Cardiac fibroblast (primary cell): ENCODE measurements at places on chromosomes 4 and X.

DNA sequence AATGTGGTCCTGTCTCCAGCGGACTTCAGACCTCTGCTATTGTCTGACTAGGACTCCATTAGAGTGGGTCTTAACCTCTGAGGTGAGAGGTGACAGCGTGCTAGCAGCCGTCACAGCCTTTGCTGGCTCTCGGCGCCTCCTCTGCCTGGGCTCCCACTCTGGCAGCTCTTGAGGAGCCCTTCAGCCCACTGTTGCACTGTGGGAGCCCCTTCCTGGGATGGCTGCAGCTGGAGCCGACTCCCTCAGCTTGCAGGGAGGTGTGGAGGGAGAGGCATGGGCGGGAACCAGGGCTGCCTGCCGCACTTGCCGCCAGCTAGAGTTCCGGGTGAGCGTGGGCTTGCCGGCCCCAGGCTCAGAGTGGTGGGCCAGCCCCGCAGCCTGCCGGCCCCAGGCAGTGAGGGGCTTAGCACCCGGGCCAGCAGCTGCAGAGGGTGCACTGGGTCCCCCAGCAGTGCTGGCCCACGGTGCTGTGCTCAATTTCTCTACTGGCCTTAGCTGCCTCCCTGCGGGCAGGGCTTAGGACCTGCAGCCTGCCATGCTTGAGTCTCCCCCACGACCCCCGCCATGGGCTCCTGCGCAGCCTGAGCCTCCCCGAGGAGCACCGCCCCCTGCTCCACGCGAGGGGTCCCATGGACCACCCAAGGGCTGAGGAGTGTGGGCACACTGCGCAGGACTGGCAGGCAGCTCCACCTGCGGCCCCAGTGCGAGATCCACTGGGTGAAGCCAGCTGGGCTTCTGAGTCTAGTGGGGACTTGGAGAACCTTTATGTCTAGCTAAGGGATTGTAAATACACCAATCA lies 163.4 kb upstream of the ITM2A start:
- DNase-seq = no peak

DNA sequence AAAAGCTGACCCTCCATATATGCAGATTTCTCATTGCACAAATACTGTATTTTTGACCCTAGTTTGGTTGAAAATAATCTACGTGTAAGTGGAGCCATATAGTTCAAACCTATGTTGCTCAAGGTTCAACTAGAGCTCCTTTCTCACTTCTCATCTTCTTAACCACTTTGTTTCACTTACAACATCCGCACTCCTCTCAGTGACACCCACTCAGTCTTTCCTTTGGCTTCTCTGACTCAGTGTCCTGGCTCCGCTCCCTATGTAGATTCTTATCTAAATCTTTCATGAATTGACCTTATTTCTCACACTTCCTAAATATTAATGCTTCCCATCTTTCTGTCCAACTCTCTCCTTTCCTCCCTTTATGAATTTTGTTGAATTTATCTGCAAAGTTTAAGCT lies 32.9 kb upstream of the DKK2 start:
- peak; percentile 62 for DNase-seq

GRCh38 chrX:79162076-79162475 lies 17.6 kb downstream of the GPR174 start:
- DNase-seq = no peak

GRCh38 chr4:80471756-80472155 lies 136.2 kb downstream of the CFAP299 start:
- no peak for DNase-seq

DNA sequence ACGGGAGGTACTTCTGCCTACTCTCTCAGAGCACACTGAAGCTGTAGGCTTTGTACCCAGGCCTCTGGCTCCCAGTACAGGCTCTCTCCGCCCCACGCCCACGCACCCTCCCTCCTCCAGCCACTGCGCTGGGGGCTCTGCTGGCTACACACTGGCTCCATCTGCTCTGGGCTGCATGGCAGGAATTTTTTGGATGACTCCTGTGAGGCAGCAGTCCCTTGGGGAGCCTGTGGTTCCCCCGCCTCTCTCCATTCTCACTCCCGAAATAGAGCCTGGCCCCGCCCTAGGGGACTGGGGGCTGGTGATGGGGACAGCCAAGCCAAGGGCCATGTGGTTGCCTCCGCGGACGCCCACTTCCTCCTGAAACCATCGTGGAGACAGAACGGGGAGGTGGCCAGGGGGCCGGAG lies 58.1 kb upstream of the ADRA2C start:
- DNase-seq = peak; percentile 7
